ENCODE measurements at places on chromosomes 1 and 21. TPM values are rescaled to one million over a fixed set of nuclear protein-coding genes. Genes with fewer than 3 reads are reported as not detected.

Gene TMEM52
- not detected for total RNA-seq

- H3K27ac ChIP-seq: peak overlapping the region; percentile 66
- no peaks in the 10 kb centered on the region for H3K27me3 ChIP-seq
- no peak overlapping the region for H3K4me3 ChIP-seq
- DNase-seq: no peak
- no peaks in the 10 kb centered on the region for H3K36me3 ChIP-seq
- H3K4me1 ChIP-seq: peaks cover 63% of the 10 kb centered on the region
Observed at GRCh38 chr1:164853146-164853545, 294.2 kb downstream of the PBX1 start.

DNA sequence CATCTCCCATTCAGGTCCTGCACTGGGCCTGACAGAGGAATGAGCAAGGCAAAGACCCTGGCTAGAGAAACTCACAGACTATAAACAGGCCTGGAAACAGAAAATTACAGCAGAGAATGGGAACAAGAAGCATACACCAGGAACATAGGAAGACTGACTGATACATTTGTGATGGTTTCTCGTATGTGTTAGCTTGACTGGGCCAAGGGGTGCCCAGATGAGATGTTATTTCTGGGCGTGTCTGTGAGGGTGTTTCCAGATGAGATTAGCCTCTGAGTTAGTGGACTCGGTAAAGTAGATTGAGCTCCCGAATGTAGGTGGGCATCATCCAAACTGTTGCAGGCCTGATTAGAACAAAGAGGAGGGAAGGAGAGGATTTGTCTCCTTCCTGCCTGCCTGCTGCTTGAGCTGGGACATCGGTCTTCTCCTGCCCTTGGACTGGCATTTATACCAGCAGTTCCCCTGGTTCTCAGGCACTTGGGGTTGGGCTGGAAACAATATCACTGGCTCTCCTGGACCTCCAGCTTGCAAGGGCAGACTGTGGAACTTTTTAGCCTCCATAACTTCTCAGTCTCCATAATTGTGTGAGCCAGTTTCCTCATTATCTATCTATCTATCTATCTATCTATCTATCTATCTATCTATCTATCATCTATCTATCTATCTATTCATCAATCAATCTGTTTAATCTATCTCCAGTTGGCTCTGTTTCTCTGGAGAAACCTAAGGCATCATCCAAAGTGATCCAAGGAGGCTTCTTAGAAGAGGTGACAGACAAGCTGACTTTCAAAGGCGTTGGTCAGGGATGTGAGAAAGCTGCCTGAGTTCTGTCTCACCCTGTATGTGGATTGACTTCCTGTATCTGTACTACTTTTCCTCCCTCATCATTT, 9.7 kb upstream of the FOXO6 start:
- no peak overlapping the region for H3K4me3 ChIP-seq
- no peak for DNase-seq
- H3K36me3 ChIP-seq: no peaks in the 10 kb centered on the region
- no peaks in the 10 kb centered on the region for H3K4me1 ChIP-seq
- H3K27ac ChIP-seq: no peak overlapping the region

- H3K4me3 ChIP-seq: no peak overlapping the region
- no peaks in the 10 kb centered on the region for H3K36me3 ChIP-seq
- no peak overlapping the region for H3K27ac ChIP-seq
- peaks cover 7% of the 10 kb centered on the region for H3K4me1 ChIP-seq
- no peaks in the 10 kb centered on the region for H3K27me3 ChIP-seq
Observed at GRCh38 chr21:42337830-42338728, 12.7 kb downstream of the TFF2 start.

Measured in sigmoid colon (tissue), 7 donors.